ENCODE measurements at places on chromosomes 16 and 17. TPM values are rescaled to one million over a fixed set of nuclear protein-coding genes. Genes with fewer than 3 reads are reported as not detected.

DNA sequence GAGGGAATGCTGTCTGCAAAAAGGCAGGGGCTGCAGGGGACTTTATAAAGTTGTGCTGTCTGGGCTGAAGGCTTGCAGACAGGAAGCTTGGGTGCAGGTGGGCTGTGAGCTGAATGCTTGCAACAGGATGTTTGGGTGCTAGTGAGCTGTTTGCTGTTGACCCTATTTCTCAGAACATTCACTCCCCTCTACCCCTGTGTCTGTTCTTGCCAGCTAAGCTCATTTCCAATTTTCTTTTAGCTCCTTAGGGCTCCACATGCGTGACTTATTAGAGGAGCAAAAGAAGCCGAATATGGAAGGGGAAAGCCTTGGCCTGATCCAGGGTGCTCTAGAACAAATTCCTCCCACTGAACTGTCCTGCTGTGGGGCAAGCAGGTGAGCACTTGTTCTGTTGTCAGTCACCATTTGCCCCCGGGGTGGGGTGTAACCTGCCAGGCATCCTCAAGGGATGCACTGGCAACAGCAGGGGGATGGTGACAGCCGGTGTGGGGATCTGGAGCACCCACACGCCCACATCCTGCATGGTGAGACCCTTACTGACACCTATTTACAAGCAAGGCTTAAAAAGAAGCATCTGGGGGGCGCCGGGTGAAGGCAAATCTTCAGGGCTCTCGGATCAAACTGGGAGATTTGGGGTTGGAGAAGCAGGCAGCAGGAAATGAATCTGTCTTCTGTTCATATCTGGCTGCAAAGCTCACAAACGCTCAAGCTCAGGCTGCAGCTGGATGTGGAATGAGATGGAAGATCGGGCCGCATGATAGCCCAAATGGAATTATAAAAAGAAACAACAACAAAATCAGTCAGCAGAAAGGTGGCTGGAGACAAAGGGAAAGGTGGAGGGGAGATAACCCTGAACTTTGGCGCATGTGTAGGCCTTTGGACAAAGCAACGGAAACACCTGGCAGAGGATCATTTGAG is 21.1 kb upstream of the NUP93 start:
- no peak for DNase-seq

- no peak for DNase-seq
These were observed 44.6 kb downstream of the SOX8 start for GRCh38 chr16:1026057-1026783.

DNA sequence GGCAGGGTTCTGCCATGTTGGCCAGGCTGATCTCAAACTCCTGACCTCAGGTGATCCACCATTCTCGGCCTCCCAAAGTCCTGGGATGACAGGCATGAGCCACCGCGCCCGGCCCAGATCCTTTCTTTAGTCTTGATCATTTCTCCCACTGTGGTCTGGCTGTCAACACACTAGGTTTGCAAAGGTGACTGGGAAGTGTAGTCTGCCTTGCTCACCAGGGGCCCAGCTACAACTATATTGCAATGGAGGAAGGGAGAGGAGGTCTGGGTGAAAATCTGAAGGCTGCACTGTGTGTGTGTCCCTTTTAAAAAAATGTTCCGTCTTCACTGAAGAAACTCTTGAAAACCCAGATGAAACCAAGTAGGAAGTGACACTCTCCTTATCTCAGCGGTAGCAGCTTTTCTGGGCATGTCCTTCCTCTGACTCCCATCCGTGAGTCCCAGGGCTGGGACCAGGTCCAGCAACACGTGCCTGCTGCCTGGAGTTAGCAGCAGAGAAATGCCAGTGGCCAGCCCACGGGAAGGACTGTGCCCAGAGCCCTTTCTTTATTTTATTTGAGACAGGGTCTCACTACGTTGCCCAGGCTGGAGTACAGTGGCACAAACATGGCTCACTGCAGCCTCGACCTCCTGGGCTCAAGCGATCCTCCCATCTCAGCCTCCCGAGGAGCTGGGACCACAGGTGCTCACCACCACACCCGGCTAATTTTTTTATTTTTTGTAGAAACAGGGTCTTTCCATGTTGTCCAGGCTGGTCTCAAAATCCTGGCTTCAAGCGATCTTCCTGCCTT is 17.8 kb upstream of the KIF19 start:
- no peak for DNase-seq

GRCh38 chr17:28843816-28844148 is 1.2 kb upstream of the FAM222B start:
- DNase-seq = no peak

DNA sequence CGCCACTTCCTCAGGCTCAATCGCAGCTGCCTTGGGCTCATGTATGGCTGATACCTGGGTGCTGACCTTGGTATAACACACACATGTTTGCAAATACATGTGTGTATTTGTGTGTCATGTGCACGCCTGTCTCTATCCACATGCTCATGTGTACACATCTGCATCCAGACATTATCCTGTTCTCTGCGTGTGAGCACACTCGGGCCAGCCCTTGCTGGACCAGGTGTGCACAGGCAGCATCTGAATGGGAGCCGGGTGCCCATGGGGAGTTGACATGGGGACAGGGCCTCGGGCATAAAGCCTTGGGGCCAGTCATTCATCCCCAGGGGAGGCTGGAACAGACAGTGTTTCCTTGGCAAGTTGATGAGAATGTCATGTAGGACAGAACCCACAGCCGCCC is 29.1 kb upstream of the CRHR1 start:
- DNase-seq = no peak

DNA sequence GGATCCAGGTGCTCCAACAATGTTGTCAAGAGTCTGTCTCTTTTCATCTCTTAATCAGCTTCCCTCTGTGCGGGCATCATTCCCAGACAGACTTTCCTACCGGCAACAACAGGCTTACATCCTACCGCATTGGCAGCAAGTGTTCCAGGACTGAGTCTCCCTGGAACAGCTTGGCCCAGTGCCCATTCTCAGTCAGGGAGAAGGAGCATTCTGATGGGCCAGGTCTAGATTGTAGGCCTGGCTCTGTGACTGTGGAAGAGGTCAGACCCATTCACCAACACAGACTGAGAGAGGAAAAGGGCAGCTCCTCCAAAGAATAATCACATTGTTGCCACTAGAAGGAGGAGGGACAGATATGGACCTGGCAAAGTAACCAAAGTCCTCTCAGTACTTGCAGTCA is 68.1 kb upstream of the TMEM132E start:
- DNase-seq = no peak

DNA sequence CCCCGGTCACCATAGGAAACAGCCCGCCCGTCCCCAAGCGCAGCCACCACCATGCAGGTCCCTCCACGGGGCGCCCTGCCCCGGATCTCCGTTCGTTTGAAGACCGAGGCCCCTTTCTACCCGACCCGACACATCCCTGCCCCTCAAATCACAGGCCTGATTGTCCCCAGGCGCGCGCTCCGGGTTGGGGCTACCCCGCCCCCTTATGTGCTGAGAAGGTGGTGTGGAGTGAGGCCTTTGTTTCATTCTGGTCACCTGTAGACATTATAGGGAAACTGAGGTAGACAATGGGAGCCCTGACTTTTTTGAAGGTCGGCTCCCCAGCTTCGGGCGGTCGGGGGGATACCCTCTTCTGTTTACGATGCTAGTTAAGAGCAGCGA is 763 bp upstream of the ACTG1 start:
- DNase-seq = peak; percentile 54

DNA sequence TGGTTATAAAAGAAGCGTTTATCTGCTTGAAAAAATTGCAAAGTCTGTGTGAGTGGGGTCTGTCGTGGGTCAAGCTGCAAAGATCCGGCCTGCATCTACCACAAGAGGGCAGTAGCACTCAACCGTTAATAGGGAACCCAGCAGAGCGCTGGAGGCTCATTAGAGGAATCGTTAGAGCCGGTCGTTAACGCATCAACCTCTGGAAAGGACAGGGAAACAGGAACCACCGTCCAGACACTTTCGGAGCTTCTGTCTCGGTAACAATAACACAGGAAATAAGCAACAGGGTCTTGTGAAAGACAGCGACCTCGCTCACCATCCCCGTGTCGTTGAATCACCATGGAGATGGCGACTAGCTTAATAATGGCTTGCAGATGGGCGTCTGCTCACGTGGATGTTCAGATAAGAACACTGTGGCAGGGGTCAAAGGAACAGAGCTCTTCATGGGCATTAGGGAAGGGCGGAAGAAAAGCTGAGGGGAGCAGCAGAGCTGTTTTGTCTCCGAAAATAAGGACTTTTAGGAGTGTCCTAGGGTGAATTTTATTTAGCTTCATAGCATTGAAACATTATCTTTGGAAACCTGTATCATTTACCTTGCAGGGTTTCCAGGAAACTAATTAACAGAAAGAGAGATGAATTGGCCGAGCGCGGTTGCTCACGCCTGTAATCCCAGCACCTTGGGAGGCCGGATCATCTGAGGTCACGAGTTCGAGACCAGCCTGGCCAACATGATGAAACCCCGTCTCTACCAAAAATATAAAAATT is 11.9 kb upstream of the NSRP1 start:
- DNase-seq = peak; percentile 62

DNA sequence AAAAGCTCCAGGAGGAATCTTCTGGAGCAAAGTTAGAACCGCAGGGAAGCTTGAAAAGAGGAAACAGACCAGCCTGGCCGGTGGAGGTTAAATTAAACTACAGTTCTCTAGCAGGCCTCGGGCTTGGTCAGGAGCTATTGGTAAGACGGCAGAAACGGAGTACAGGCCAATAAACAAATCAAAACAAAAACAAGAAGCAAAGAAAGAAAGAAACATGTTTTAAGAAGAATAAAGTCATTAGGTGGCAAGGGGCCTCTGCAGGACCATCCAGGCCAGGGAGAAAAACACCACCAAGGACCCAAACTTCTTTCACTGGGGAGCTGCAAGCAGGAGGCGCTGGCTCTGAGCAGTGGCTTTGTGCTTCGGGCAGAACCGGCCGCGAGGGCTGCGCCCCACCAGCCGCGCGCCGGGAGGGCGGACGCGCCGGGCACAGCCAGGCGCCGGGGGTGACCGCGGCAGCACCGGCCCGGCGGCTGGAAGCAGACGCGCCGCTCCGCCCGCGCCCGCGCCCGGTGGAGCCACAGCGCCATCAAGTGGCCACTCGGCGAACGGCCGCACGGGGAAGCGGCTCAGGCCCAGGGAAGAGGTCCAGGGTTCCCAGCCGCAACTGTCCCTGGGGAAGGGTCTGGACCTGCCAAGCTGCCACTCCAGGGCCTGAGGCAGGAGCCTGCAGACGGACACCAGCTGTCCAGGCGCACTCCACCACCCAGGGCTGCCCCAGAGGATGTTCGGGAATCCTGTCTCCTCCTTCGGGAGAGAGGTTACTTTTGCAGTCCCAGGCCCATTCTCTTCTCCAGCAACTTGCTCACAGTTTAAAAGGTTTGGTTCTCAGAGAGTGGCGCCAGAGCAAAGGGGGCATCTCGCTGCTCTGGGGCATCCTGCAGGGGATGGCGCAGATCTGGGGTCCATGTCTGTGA is 419.4 kb downstream of the SOX9 start:
- DNase-seq = peak; percentile 84

- DNase-seq = no peak
These were observed 37.7 kb upstream of the CCDC182 start for GRCh38 chr17:57782647-57783337.

DNA sequence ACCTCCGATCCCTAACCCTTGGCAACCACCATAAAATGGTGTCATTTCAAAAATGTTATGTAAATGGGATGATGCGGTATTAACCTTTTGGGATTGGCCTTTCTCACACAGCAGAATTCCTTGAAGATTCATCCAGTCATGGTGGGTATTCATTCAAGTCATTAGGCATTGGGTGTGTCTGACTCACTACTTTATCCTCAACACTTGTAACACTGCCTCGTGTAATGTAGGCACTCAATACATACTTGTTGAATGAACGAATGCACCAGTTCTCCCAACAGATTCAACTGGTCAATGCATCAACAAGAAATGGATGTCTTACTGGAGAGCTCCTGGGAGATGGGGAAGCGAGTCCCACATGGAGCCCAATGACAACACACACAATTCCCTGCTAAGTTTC is 21.8 kb upstream of the GAN start:
- DNase-seq = no peak

GRCh38 chr17:47288531-47289116 is 35.0 kb downstream of the ITGB3 start:
- DNase-seq = no peak

DNA sequence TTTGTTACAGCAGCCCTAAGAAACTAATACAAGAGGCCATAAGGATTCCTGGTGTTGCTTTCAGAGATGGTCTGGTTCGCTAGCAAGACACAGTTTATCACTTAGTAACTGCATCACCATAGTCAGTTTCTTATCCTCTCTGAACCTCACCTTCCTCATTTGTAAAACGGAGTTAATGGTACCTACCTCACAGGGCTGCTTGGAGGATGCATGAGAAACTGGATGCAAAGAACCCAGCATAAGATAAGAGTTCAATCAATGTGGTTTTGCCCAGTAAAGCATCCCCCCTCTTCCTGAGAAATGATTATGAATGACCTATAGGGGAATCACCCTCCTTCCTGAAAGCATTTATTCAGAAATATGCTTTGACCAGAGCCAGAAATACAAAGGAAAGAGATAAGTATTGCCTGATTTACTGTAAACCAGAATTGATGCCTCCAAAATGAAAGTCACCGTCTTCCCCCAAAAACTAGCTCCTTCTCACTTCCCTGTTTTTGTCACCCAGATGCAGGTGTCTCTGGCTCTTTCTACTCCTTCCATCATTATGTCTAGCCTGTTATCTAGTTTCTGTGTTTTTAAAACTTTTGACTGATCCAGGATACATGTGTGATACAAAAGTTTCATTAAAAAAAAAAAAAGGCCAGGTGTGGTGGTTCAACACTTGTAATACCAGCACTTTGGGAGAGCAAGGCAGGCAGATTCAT is 2.8 kb upstream of the TEFM start:
- DNase-seq = no peak

DNA sequence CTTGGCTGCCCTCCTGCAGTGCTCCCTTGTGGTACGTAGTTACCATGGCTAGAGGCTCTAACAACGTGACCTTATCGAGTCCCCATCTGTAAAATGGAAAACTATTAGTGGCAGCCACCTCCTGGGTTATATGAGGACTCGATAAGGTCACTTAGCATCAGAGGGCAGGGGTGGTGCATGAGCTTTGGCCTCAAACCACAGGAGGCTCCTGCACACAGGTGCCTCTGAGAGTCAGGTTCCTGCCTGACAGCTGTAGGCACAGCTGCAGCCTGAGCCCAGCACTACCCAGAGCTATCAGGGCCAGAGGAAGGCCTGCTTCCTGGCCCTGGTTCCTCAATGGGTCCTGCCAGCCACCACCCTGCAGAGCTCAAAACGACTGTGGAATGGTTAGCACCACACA is 57.2 kb upstream of the SEC14L1 start:
- DNase-seq = no peak

The B4GALNT2 gene
- 0.11 TPM for total RNA-seq

The TEKT1 gene
- total RNA-seq = not detected

The MYO15A gene
- 3.3 TPM for total RNA-seq

The HSF5 gene
- total RNA-seq = 0.11 TPM

The SDR42E2 gene
- not detected for total RNA-seq

Measured in progenitor cell of endocrine pancreas (in vitro differentiated cells).